ENCODE measurements at places on chromosomes 7 and 10.
A peak's percentile ranks its signal among the peaks of the same experiment; 100 is the strongest.

- no peak for DNase-seq
Measured at GRCh38 chr7:92904244-92905131, 68.1 kb upstream of the CDK6 start.

DNA sequence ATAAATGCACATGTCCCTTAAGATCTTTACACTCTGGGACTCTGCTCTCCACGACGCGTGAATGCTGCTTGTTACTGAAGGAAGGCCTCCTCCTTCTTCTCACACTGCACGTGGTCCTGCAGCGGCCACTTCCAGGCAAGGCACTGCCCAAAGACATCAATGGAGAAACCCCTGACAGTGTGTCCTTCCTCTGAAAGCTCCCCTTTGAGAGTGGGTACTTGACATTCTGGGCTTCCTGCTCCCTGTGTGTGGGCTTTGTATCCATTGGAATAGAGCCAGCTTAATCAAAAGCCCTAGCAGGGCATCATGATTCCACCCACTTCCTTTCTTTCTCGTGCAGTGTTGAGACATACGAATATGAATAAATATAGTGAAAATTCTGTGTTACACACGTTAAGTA, 69.7 kb upstream of the STK17A start:
- DNase-seq: peak; percentile 69

DNA sequence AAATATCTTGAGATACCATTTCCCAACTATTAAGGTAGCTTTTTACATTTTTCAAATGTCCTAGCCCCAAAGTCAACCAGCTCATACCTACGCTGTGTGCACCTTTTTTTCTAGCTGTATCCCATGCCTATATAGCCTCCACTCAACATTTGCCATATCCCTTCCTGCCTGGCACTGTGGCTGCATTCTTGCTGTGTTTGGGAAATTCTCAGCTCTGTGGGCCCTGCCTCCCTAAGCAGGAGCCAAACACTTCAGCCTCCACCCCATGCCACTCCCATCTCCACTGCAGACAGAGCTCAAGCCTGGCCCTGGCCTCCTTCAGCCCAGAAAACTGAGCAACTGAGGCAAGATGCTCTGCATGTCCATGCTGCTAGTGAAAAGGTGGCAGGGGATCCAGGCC, 141.3 kb downstream of the RAB11FIP2 start:
- DNase-seq: no peak

GRCh38 chr10:118052816-118053215, 6.1 kb upstream of the RAB11FIP2 start:
- DNase-seq: no peak

GRCh38 chr7:37446371-37446770, 2.3 kb downstream of the ELMO1 start:
- no peak for DNase-seq

DNA sequence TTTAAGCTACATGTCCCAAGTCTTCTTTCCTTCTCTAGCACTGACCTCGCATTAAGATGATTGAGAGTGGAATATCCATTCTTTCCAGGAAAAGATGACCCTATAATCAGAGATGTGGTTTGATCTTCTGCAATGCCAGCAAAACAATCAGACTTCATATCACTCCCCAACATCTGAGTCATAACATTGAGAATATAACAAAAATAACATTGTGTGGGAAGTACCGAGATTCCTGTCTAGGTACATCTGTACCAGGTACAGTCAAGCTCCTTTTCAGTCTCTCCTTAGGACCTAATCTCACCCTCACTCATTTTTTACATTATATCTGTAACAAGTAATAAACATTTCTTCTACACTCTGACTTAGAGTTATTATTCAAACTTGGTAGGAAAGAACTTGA, 201.6 kb downstream of the LRRTM3 start:
- DNase-seq: no peak

DNA sequence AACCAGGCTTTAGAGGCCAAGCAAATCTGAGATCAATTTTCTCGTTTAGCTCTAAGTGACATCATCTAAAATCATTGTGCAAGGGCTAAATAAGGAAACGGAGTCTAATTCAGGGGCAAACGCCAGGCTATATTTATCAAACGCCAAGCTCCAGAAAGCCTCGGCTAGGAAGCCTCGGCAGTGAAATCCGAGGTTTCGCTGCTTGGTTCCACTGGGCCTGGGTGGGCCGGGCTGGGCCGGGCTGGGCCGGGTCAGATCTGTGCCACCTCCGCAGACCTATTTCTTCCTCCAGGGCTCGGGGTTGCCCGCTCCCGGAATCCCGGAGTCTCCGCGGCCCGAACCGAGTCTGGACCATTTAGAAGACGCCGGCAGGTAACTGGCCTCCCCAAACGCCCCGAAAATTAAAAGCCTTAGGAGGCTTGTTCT, 459 bp upstream of the FEZF1 start:
- no peak for DNase-seq

DNA sequence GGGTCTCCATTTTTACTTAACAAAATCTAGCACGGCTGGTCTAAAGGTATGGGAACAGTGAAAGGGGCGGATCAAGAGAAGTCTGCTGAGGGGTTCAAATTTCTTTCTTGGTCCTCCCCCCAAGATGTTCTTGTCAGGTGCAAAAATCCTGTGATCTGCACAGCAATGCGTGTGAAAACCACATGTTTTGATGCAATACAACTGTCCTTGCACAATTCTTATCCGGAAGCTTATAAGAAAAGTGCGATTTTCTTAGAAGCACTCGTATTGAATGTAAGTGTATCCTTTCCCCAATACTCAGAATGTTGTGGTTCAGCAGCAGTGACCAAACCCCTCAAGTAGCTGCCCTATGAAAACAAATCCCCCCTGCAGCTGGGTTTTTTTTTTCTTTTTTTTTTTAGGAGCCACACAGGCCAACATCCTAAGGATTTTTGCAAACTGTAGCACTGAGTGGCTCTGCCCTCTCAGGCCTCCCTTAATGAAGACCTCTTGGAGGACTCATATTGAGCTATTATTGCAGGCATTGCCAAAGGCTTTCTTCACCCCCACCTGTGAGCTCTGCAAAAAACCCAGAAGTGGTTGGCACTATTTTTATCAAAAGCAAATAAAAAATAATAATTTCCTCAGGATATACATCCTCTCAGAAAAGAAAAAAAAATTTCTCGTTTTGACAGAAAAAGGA, 151.9 kb upstream of the ITGB1 start:
- no peak for DNase-seq

GRCh38 chr10:131647789-131648188, 253.0 kb upstream of the PPP2R2D start:
- DNase-seq: no peak

DNA sequence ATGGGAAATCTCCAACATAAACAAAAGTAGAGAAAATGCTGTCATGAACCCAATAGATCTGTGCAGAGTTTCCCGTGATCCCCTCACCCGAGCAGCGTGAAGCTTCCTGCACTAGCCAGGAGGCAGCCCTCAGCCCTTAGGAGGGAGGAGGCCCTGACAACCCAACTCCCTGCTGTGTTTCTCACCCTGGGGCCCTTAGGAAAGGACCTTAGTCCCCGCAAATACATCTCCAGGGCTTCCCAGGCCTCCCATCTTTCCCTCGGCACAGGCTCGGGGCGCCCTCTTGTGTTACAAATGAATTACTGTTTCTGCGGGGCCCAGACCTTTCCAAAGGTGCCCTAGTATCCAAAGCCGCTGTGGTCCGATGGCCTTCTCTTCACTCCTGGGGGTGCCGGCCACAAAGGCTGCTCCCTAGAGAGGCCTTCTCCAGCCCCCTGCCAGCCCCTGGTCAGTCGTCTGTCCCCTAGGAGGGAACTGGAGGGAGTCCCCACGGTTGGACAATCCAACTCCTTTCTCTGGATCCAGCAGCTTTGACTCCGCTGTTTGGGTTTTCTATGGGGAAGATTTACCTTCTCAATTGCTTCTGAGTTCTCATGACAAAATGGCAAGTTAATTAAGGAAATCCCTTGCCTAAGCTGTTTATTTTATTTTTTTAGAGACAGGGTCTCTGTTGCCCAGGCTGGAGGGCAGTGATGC, 49.9 kb upstream of the SH2B2 start:
- peak; percentile 56 for DNase-seq

- no peak for DNase-seq
Measured at GRCh38 chr10:127151981-127152699, 44.3 kb downstream of the INSYN2A start.

DNA sequence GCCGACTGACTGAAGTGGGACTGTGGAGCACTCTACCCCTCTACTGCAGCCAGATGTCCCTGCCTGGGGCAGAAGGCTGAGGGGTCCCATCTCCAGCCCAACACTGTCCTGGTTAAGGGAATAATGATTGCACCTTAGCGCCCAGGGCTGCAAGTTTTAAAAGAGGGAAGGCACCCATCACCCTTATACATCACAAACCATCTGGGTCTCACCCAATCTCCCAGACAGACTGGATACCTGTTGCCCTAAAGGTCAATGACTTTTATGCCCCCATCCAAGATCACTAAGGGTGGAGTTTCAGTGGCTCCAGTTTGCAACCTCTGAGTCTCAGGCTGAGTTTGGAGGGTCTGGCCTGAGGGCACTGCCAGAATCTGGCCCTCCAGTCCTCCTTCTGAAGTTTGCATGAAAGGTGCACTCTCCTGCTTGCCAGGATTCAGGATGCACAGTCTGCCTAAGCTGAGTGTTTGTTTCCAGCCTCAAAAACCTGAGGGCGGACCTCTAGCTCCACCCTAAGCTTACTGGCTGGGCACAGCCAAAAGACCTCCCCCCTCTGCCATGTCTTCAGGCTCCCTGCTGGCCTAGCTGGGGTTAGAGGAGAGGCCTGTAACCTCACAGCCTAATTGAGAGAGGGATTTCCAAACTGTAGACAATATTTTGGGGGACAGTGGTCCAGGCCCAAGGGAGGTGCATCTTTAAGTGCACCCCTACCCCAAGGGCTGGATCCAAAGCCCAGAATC, 2.5 kb upstream of the EMX2 start:
- no peak for DNase-seq

DNA sequence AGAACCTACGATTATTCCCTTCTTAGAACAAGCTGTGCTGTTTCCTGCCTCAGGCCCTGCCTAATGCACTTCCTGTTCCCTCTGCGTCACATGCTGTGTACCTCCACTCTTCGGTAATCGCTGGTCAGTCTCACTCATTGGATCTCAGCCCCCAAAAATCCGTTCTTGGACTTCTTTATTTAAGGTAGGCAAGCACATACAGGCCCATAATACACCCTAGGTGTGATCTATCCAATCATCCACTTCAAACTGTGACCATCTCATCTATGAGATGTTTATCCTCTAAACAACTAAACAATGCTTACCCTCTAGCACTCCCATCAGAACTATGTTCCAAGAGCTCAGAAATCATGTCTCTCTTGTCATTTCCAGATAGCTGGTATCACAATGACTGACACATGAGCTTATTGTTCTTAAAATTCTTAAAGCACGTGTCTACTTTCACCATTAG, 83.9 kb downstream of the CADPS2 start:
- DNase-seq: no peak

DNA sequence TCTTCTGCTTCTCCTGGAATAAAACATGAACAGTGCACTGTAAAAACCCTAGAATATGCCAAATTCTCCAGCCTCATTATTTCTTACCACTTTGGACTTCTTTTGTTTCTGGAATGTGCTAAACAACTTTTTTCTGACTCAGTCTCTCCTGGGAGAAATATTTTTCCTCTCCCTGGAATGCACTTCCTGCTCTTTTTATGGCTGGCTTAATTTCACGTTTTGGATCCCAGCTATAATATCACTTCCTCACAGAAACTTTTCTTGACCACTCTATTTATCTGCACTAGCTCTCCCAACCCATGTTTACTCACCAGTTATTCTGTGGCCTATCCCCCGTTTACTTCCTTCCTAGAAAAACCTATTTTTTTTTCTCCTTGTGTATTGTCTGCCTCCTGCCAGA, 26.7 kb downstream of the ABCB5 start:
- no peak for DNase-seq

DNA sequence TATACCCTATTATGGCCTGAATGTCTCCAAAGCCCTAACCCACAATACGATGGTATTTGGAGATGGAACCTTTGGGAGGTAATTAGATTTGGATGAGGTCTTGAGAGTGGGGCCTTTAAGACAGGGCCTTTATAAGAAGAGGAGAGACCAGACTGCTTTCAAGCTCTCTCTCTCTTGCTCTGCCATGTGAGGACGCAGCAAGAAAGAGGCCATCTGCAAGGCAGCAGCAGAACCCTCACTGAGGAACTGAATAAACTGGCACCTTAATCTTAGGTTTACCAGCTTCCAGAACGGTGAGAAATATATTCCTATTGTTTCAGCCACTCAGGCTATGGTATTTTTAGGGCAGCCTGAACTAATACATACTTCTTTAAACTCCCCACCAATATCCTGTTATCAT, 2.0 kb upstream of the GNAI1 start:
- no peak for DNase-seq

DNA sequence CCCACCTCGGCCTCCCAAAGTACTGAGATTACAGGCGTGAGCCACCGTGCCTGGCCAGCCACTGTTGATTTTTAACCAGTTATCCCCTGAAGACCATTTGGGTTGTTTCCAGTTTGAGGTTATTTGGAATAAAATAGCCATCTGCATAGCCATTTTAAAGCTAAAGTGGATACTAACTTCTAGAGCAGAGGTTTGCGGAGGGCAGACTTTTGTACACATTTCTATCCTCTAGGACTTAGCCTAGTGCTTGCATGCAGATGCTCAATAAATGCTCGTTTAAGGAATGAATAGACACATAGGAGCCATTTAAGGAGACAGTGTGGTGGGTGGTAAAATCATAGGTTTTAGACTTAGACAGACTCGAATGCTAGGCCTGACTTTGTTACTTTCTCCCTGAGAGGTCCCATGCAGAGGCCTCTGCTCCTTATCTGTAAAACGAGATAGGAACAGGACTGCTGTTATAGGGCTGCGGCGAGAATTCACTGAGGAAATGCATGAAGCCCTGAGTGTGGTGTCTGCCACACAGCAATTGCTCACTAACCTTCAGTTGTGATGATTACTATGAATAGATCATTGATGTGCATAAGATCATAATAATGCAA, 75.9 kb downstream of the PFKFB3 start:
- DNase-seq: no peak

- DNase-seq: no peak
Measured at GRCh38 chr7:126501617-126502016, 751.1 kb downstream of the GRM8 start.

- DNase-seq: no peak
Measured at GRCh38 chr10:126638542-126638941, 32.0 kb downstream of the C10orf90 start.

- DNase-seq: no peak
Measured at GRCh38 chr7:27518561-27519350, 143.9 kb downstream of the HIBADH start.

DNA sequence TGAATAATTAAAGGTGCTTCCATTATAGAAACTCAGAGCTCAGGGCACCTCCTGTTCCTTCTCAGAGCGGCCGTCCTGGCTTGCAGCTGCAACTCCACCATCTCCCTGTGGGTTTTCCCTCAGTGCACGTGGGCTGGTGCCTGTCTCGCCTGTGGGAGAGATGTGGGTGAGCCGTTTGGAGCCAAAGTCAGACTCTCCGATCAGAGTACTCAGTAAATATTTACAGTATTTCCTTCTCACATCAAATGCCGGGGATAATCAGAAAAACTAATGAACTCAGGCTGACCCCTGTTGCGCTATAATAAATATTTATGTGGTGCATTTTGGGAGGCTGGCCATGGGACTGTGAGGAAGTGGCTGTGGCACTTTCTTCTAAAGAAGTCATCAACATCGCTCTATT, 155.8 kb upstream of the HABP2 start:
- DNase-seq: no peak

GRCh38 chr10:96743988-96744585, 23.8 kb upstream of the PIK3AP1 start:
- no peak for DNase-seq

GRCh38 chr7:154566877-154567276, 436.0 kb downstream of the PAXIP1 start:
- no peak for DNase-seq
